OCI-M1 (cell line): ENCODE measurements at places on chromosomes 7 and 10.

GRCh38 chr7:14859267-14859666, 43.3 kb downstream of the DGKB start:
- peak; percentile 27 for DNase-seq

DNA sequence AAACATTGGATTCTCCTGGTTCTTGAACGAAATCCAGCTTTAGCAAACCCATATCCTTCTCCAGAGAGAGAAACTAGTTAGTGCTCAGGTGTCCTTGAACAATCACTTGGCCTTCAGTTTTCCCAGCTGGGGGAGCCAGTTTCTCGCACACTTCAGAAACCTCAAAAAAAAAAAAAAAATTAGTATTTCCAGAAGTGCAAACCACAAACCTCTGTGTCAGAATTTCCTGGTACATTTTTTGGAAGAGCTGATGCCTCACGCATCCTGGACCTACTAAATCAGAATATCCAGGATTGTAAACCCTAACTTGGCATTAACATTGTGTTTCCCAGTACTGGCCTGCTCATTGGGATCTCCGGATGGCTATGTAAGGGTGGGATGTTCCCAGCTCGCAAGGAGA, 143.4 kb upstream of the EGR2 start:
- DNase-seq = no peak

DNA sequence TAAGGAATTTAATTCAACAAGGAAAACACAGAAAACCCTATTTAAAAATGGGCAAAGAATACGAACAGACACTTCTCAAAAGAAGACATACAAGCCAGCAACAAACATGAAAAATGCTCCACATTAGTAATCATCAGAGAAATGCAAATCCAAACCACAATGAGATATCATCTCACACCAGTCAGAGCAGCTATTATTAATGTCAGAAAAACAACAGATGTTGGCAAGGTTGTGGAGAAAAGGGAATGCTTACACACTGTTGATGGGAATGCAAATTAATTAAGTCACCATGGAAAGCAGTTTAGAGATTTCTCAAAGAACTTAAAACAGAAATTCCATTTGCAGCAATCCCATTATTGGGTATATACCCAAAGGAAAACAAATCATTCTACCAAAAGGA, 55.2 kb downstream of the GCC1 start:
- no peak for DNase-seq

DNA sequence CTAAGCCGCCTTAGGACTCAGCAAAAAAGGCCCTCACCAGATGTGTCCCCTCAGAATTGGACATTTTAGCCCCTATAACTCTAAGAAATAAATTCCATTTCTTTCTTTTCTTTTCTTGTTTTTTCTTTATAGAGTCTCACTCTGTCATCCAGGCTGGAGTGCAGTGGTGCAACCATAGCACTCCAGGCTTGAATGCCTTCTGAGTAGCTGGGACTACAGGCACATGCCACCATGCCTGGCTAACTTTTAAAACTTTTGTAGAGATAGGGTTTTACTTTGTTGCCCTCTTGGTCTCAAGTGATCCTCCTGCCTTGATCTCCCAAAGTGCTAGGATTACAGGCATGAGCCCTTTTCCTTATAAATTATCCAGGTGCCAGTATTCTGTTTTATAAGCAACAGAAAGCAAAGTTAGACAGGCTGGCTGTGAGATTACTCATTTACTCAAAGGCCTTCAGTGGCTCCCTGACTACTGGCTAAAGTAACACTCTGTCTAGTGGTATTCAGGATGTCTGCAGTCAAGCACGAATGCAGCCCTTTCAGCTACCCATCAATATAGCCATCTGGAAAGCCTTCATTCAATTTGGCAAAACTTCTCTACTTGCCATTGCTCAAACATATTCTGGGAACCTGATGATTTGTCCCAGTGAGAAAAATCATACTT, 128.6 kb downstream of the ICA1 start:
- DNase-seq = no peak

DNA sequence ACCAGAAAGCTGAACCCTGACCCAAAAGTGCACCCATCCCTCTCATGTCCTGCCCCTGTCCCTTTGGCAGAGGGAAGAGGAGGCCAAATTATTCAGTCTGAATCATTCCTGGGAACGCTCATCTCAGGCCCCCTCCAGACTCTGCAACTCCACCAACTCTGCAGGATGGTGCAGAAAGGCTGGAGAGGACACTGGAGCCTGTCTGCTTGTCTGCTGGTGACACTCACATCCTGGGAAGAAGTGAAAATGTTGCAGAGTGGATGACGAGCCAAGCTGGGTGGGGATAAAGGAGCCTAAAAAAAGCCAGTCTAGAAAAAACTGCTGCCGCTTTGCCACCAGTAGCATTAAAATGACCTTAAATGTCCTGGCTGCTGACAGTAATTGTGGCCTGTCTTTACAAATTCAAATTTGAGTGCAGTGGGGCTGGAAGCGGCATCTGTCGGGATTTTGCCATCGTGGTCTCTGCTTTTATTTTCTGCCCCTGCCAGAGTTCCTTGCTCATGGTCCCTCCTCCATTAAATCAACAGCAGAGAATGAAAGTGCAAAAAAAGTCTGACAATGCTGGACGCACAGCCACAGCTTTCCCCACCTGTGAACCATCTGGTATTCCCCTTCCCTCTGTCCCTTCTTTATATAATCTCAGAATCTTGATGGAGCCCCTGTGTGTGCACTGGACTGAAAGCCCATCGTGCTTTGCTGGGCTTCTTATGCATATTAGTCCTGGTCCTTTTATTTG, 63.9 kb downstream of the STK17A start:
- no peak for DNase-seq

DNA sequence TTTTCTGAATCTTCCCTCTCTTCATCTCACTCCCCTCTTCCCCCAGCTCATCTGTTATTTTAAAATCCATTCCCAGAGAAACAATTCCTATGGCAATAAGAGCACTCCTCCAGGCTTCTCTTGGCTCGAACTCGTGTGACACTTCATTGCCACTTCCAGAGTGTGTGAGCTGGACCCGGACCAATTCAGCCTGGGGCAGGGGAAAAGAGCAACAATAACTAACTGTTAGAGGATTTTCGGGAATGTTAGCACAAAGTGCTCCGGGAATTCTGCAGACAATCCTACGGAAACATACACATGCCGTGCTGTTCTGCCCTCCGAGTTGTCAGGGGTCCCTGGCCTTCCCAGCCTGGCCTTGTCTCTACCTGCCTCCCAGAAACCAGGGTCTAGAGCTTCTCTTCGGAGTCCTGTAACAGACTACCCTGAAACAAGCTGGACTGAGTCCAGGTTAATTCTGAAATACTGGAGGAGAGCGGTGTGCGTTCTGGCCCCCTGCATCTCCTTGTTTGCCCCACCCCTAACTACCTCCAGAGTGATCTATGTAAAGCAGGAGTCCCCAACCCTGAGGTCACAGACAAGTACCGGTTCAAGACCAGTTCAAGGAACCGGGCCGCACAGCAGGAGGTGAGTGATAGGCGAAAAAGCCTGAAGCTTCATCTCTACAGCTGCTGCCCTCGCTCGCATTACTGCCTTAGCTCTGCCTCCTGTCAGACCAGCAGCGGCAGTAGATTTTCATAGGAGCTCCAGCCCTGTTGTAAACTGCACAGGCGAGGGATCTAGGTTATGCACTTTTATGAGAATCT, 11.3 kb downstream of the COL26A1 start:
- no peak for DNase-seq

DNA sequence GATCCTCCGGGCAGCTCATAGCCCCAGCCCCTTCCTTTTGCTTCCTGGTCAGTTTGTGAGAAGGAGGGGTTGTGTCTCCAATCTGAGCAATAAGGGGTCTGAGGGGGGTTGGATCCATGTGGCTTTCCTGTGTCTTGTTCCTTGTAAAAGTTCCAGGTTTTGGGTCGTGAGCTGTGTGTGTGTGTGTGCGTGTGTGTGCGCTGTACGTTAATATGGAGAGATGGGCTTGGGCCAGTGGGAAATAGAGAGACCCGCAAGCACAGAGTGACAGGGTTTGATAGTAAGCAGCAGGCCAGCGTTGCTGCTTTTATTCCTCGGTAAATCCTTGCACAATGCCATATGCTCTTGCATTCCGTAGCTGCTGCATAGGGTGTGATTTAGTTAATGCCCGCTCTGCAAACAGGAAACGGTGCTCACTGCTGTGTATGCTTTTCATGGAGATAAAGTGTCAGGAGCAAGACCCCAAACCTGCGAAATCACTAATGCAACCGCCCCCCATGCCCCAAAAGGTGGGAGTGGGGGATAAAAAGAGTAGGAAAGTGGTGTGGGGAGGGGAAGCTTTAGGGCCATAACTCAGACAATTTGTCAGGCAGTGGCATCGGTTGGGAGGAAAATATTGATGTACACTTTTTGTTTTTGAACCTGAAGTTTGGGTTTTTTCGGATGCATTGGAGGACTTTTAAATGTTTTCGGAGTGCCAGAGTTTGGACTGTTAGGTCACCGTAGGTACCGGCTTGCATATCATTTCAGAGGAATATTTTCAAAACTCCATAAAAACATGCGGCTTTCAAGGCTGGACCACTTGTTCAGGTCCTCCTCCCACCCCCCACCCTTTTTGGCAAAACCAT, 108.7 kb downstream of the TCF7L2 start:
- no peak for DNase-seq
